Effector memory CD4-positive, alpha-beta T cell (primary cell): ENCODE measurements at places on chromosomes 3 and 15.

DNA sequence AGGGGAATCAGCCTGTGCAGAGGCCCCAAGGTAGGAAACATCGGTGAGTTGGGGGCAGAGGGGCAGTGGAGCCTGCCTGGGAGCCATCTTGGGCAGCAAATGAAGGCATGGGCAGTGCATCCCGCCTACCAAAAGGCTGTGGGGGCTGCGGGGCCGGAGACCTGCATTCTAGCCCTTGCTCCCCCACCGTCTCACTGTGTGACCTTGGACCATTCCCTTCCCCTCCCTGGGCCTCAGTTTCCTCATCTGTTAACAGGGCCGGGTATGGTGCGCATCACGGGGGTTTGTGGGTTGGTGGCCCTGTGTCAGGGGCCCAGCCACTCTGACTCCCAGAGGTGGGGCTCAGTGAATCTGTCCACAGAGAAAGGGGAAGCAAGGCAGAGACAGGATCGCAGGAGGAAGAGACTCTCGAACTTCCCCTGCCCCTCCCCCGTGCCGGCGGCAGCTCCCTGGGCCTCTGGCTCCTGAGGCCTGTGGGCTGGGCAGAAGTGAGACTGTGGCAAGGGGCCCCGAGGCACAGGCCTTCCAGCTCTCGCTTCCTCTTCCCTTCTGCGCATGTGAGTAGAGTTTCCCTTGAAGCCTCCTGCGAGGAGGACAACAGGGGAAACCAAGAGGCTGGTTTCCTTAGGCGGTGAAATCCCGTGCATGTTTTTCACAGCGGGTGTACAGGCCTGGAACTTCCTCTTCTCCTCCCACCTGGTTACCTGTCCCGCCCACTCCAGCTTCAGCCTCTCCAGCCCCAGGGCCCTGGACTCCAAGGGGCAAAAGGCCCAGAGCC lies 42.9 kb downstream of the IDH2 start:
- peaks cover 44% of the 10 kb centered on the region for H3K4me1 ChIP-seq
- no peaks in the 10 kb centered on the region for H3K27me3 ChIP-seq
- DNase-seq = peak; percentile 41

DNA sequence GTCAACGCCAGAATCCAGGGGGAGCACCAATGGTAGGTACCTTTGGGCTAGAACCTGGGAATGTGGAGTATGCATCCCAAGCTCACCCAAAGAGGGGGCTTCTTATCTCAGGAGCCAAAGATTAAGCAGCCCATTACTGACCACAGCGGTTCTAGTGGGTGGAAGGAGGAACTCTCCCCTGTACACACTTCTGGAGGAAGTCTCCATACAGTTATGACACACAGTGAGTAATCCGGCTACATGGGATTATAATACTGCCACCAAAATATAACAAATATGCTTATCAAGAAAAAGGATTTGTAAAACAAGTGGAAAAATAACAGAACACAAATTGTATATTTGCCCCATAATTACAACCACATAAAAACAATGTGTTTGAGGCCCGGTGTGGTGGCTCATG lies 8.4 kb downstream of the MYO1E start:
- H3K27ac ChIP-seq = no peak overlapping the region
- no peaks in the 10 kb centered on the region for H3K36me3 ChIP-seq
- no peak overlapping the region for H3K4me3 ChIP-seq
- H3K27me3 ChIP-seq = no peaks in the 10 kb centered on the region
- no peaks in the 10 kb centered on the region for H3K4me1 ChIP-seq

GRCh38 chr15:69628256-69629093 lies 175.9 kb downstream of the RPLP1 start:
- no peaks in the 10 kb centered on the region for H3K4me1 ChIP-seq
- H3K36me3 ChIP-seq = no peaks in the 10 kb centered on the region
- DNase-seq = no peak
- no peak overlapping the region for H3K27ac ChIP-seq
- H3K27me3 ChIP-seq = peaks cover 5% of the 10 kb centered on the region

DNA sequence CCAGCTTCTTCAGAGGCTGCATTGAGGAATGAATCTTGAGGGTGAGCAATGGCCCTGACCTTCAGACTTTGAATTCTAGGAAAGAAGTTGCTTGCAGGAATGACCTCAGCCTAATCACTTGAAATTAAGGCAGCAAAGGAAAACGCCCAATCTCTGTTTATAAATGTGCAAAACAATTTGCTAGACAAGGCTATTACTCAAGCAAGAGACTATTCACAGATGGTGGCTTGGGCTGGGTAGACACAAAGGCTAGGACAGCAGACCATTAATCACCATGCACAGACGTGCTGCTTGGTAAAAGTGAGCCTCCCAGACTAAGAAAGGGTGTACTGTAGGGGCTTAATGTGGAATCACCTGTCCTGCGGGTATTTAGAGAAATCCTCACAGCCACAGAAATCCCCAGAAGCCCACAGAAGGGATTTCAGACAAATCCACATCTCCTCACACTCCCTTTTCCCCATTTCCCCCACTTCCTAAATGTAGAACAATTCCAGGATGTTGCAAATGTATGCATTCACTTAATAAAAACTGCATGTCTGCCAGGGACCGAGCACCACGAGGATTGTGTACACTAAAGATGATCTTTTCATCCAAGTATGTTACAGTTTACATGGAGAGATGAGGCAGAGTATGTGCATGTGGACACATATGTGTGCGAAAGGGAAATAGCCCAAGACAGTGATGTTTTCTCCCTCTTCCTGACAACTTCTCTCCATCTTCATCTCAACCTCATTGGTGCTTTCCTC lies 259.5 kb downstream of the THSD4 start:
- H3K36me3 ChIP-seq = no peaks in the 10 kb centered on the region
- no peaks in the 10 kb centered on the region for H3K27me3 ChIP-seq
- DNase-seq = no peak
- peaks cover 2% of the 10 kb centered on the region for H3K4me1 ChIP-seq
- no peak overlapping the region for H3K27ac ChIP-seq

- H3K4me3 ChIP-seq = no peak overlapping the region
- no peaks in the 10 kb centered on the region for H3K36me3 ChIP-seq
- no peak for DNase-seq
- H3K27ac ChIP-seq = no peak overlapping the region
Observed at GRCh38 chr15:98083203-98083910, 122.9 kb downstream of the ARRDC4 start.

- H3K4me3 ChIP-seq = no peak overlapping the region
- H3K36me3 ChIP-seq = peaks cover 5% of the 10 kb centered on the region
- no peak overlapping the region for H3K27ac ChIP-seq
Observed at GRCh38 chr15:60713119-60714084, 234.5 kb upstream of the ICE2 start.

- H3K36me3 ChIP-seq = no peaks in the 10 kb centered on the region
- no peak for DNase-seq
- H3K27me3 ChIP-seq = no peaks in the 10 kb centered on the region
Observed at GRCh38 chr15:51403072-51403878, 61.8 kb downstream of the GLDN start.

DNA sequence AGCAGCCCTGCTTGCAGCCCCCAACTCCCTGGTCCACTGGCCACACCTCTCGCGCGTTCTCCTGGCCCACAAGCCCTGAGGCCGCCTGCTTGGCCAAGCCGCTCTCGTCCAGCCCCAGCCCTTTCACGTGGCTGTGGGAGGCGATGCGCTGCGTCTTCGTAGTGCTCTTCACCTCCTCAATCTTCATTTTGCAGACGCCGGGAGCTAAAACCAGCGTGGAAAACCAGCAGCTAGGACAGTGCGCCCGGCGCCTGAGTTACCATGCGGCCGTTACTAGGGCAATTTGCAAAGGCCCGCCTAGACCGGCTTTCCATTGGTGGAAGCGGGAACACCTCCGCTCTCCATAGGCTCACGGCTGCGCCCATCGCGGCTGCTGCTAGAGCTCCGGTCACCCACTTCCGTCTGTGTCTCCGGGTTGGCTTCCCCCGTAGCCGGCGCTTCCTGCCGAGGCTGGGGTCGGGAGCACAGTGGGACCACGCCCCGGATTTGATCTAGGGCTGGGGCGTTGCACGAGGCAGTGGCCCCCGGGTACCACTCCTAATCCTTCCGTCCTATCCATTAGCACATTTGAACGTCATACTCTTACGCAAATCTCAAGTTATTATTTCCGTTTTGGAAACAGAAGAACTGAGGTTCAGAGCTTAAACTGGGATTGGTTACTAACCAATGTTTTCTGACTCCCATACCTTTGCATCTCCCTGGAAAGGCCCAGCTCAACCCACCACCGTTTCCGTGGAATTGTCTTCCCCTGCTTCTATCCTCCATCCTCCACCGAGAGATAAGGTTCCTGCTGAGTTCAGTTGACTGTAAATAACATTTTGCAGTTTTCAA lies at the start of gene RUVBL1:
Gene RUVBL1, minus strand, starts transcription at position 275 of the 831 bp plus-strand sequence. Its CDS starts 88 bp downstream, at position 187.
- peaks cover 20% of the 10 kb centered on the region for H3K4me1 ChIP-seq
- H3K27ac ChIP-seq = peak within 1 kb of the TSS; percentile 69
- peak; percentile 94 for DNase-seq
- H3K27me3 ChIP-seq = no peaks in the 10 kb centered on the region
- no peaks in the 10 kb centered on the region for H3K36me3 ChIP-seq
- H3K4me3 ChIP-seq = peak within 1 kb of the TSS; percentile 72

- H3K36me3 ChIP-seq = no peaks in the 10 kb centered on the region
- DNase-seq = no peak
- no peak overlapping the region for H3K4me3 ChIP-seq
- H3K27me3 ChIP-seq = no peaks in the 10 kb centered on the region
- H3K4me1 ChIP-seq = no peaks in the 10 kb centered on the region
Observed at GRCh38 chr3:34005886-34006285, 207.5 kb downstream of the PDCD6IP start.

DNA sequence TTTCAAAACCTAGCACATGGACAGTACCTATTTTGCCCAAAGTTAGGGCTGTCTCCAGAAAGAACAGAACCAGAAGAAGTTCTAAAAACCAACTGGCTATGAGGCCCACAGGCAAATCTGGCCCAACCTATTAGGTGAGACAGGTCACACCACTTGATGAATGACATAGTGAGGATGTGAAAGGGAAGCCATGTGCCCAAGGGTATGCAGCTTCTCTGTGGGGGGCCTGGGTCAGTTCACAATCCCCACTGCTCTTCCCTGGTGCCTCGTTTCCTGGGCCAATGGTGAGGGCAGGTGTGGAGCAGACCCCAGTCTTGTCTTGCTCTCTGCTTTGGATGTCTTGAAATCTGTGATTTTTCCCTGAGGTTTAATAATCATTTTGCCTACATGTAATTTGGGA lies 8.9 kb downstream of the INSYN1 start:
- no peak overlapping the region for H3K4me3 ChIP-seq
- no peaks in the 10 kb centered on the region for H3K36me3 ChIP-seq
- no peaks in the 10 kb centered on the region for H3K4me1 ChIP-seq
- no peak overlapping the region for H3K27ac ChIP-seq
- peaks cover 5% of the 10 kb centered on the region for H3K27me3 ChIP-seq

DNA sequence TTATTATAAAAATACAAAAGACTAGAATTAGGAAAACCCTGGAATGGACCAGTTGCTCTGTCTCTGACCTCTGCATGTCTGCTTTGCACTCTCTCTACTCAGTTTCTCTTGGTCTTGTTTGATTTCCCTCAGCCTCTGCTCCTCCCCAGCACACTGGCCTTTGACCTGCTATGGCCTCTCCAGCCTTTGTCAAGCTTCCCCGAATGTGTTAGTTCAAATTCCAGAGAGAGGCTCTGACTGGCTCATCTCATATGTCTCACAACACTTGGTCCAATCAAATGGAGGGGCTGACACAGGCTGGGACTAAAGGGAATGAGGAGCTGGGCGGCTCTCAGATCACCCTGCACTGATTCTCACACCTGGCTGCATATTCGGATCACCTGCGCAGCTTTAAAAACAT lies 52.4 kb upstream of the CMTM8 start:
- DNase-seq = no peak
- no peaks in the 10 kb centered on the region for H3K36me3 ChIP-seq
- H3K4me3 ChIP-seq = no peak overlapping the region
- no peaks in the 10 kb centered on the region for H3K4me1 ChIP-seq
- H3K27me3 ChIP-seq = no peaks in the 10 kb centered on the region

DNA sequence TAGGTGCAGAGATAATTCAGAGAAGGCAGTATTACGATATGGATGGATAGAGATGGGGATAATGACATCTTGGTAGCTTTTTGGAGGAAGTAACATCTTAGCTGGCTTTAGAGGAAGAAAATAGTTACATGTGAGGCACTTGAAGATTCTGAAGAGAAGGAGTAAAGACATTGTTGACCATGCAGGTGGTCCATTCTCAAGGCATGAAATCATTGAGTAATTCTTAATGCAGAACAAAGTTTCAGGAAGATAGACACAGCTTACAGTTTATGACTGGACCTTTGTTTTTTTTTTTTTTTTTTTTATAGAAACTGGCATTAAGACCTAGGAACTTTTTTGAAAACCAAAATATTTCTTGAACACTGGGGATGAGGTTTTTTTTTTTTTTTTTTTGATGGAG lies 28.2 kb downstream of the MBNL1 start:
- no peak overlapping the region for H3K4me3 ChIP-seq
- no peak overlapping the region for H3K27ac ChIP-seq
- H3K36me3 ChIP-seq = peaks cover 16% of the 10 kb centered on the region
- peaks cover 62% of the 10 kb centered on the region for H3K4me1 ChIP-seq
- no peaks in the 10 kb centered on the region for H3K27me3 ChIP-seq
- DNase-seq = no peak

- H3K36me3 ChIP-seq = no peaks in the 10 kb centered on the region
- H3K4me1 ChIP-seq = no peaks in the 10 kb centered on the region
- DNase-seq = no peak
- H3K27ac ChIP-seq = no peak overlapping the region
- no peaks in the 10 kb centered on the region for H3K27me3 ChIP-seq
- H3K4me3 ChIP-seq = no peak overlapping the region
Observed at GRCh38 chr15:43225201-43225949, 4.6 kb upstream of the EPB42 start.

DNA sequence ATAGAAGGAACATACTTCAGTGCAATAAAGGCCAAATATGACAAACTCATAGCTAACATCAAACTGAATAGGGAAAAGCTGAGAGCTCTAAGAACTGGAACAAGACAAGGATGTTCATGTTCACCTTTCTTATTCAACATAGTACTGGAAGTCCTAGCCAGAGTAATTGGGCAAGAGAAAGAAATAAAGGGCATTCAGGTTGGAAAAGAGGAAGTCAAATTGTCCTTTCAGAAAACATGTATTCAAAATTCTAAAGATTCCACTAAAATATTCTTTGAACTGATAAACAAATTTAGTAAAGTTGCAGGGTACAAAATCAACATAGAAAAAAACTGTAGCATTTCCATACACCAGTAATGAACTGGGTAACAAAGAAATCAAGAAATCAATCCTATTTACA lies 12.2 kb upstream of the ZNF197 start:
- no peak overlapping the region for H3K4me3 ChIP-seq
- H3K36me3 ChIP-seq = no peaks in the 10 kb centered on the region
- H3K27ac ChIP-seq = no peak overlapping the region
- no peak for DNase-seq
- no peaks in the 10 kb centered on the region for H3K4me1 ChIP-seq
